ENCODE measurements at places on chromosomes 7 and 10.
A peak's percentile ranks its signal among the peaks of the same experiment; 100 is the strongest.

GRCh38 chr10:103278537-103278823 lies 1.5 kb downstream of the INA start:
- no peak for DNase-seq

DNA sequence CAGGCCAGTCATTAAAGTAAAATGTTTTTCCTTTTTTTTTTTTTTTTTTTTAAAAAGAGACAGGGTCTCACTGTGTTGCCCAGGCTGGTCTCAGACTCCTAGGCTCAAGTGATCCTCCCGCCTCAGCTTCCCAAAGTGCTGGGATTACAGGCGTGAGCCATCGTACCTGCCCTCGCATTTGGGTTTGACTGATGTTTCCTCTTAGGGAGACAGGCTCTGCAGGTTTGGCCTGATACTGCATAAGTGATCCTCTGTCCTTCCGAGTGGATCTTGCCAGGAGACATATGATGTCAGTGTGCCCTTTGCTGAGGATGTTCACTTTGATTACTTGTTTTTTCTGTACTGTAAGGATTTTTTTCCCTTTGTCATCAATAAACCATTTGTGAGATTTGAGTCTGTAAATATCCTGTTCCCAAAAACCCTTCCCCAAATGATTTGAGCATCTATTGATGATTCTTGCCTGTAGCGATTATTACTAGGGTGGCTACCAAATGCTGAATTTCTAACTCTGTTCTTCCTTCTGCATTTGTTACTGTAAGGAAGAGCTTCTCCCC lies 19.7 kb downstream of the LIMK1 start:
- no peak for DNase-seq

DNA sequence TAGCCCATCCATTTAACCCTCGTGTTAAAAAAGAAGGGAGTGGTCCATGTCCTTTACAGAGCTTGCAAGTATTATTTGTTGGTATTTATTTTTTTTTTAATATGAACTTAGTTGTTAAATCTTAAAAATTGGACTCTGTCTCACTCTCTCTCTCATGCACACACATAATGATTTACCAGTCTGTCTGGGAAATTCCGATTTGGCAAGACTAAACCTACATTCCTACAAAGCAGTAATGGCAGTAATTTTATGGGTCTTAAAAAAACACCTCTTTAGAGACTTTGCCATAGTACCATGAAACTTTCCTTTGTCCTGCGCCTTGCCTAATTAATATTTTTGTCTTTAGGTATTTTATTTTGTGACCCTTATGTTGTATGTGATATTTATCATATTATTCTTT lies 239.5 kb upstream of the PPP1R3A start:
- DNase-seq, result no peak

DNA sequence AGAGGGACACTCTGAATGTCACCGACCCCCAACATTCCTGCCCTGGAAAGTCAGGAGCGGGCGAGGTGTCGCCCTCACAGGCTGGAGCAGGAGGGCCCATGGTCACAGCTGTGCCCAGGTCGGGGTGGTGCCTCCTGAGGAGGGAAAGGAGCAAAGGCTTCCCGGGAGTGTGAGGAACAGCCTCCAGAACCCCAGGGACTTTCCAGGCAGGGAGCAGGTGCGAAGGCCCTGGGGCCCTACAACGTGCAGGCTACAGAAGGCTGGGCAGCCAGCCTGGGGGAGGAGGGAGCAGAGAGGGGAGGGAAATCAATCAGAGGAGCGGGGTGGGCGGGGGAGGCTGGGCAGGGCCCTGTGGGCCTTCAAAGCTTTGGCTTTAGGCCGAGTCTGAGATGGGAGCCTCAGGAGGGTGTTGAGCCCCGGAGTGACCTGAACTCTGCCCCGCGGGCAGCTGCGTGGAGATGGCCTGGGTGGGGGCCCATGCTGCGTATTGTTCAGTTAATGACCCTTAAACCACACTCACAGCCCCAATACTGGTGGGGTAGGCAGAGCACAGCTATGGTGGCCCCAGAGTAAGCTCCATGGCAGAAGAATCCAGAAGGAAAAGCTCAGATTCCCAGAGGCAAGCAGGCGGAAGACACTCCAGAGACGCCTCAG lies 44.2 kb upstream of the PPP2R2D start:
- no peak for DNase-seq

GRCh38 chr7:30564243-30564892 lies 30.3 kb upstream of the GARS1 start:
- peak; percentile 86 for DNase-seq

DNA sequence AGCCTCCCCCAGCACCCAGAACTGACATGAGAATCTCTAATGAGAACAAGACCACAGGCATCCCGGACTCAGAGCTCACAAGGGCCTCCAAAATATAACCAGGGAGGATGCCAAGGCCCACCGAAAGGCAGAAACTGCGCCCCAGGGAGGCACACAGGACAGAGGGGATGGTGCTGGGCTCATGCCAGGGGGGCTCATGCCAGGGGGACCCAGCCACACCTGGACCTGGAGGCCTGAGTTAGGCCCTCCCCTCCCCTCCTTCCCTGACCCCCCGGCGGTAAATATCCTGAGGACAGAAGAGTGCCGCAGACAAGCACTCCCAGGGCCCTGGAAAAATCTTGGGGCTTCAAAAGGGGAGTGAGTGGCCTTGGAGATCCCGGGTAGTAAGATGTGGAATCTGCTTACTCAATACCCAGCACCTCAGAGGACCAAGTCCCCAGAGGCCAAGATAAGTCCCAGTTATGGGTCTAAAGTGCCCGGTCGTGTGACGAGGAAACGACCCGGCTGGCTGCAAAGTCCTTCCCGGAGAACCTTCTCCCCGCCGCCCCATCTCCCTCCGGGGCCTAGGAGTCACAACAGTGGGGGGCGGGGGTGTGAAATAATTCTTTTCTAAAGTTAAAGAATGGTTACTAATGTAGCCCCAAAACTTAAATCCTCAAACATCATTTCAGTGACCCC lies 11.9 kb downstream of the PDGFA start:
- peak; percentile 13 for DNase-seq

DNA sequence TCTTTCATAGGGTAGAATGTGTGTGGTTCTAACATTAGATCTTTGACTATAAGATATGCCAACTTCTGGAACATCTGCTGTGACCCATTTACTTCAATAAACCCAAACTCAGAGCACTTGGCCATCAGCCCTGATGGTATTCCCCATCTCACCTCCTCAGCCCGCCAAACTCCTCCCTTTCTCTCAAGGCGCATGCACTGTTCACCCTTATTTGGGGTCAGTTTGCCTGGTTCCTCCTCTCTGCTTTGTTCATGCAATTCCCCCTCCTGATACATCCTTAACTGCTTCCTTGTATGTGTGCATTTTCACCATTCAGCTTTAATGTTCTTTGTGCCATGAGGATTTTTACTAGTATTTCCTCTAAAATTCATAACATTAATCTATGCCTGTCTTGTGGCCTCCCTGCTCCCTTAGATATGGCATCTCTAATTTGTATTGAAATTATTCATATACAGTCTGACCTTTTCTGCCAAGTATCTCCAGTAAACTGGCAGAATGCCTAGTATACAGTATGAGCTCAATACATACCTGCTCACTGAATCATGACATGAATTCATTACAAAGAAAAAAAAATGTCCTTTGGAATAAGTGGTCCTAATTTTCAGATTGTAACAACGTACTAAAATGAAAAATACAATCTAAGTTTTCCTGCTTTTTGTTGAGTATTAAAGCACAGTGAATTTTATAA lies 336.8 kb upstream of the IGFBP3 start:
- no peak for DNase-seq

DNA sequence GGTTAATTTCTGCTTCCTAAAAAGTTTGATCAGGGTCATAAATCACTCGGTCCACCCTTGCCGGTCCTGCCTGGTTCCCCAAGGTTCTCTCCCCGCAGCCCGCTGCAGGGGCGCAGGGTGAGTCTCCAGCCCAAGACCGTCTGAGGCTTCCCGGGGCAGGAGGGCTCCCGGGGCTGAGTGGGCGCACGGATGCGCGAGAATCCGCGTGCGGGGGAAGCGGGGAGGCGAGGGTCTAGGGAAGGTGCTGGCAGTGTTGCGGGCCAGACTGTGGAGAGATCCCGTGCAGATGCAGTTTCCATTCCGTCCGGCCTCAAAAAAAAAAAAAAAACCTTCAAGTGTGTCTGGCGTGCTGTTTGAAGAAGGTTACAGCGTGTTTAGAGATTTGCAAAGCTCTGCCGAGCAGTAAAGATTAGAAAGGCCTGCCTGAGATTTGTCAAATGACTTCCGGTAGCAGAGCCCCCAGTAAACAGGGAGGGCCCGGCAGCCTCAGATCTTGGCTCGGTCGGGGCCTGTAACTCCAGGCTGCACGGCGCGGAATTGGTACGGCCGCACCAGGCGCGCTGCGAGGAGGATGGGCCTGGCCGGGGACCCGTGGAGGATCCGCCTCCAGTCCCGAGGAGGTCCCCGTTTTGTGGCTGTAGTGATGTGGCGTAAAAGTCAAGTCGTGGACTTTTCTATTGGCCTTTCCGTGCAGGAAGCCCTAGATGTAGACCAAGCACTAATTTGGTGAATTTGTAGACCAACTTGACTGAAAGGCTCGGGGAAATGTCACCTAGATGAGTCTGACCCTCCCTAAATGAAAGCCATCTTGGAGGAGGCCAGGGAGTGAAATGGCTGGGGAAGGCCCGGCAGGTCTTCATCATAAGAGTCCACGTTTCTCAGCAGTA lies 293.2 kb upstream of the NFE2L3 start:
- no peak for DNase-seq

GRCh38 chr10:124700293-124701037 lies 43.7 kb downstream of the FAM53B start:
- no peak for DNase-seq

DNA sequence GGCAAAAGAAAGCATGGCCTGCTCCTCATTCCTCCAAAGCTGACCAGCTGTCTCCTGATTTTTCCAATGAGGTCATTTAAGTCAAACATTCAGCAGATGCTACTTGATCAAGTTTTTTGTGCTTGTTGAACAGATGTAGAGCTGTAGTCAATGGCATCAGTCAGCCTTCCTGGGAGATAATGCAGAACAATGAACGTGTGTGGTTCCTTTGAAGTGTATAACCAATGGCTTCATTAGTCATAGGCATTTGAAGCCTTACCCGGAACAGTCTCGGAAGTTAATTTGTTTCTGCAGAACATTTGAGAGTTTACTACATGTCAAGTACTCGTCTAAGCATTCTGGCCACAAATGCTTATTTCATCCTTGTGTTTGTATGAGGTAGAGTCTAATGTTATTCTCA lies 227.1 kb downstream of the ADRA2A start:
- no peak for DNase-seq

- DNase-seq, result no peak
These were observed 3.6 kb upstream of the GPNMB start for GRCh38 chr7:23242935-23243334.

DNA sequence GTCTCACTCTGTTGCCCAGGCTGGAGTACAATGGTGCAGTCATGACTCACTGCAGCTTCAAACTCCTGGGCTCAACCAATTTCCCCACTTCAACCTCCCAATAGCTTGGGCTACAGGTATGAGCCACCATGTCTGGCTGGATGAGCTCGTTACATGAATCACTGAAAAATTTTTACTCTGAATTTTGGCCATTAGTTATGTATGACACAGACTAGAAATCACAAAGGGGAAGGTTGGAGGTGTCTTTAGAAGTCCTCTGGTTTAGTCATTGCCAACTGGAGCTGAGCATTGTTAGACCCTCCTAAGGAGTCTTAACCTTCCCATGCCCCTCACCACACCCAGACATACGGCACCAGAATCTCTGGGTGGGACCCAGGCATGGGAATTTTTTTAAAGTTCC lies 34.7 kb downstream of the SVIL start:
- DNase-seq, result no peak

DNA sequence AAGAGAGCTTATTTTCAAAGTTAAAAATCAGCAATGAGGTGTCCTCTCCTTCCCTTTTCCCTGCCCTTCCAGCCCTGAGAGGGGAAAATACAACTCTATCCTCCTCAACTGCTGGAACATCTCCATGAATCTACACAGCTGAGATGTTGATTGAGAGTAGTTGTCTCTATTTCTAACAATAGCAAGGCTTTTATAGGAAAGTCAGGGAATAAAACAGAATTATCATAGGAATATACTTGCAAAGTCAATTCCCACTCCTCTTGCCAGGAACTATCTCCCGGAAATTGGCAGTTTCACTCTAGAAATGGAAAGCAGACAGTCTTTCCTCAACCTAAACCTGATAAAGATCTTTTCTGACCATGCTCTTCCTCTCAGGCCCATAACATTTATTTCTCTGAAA lies 8.8 kb downstream of the HGF start:
- no peak for DNase-seq

- DNase-seq, result peak; percentile 18
These were observed 27.7 kb downstream of the PHYH start for GRCh38 chr10:13272164-13272571.

DNA sequence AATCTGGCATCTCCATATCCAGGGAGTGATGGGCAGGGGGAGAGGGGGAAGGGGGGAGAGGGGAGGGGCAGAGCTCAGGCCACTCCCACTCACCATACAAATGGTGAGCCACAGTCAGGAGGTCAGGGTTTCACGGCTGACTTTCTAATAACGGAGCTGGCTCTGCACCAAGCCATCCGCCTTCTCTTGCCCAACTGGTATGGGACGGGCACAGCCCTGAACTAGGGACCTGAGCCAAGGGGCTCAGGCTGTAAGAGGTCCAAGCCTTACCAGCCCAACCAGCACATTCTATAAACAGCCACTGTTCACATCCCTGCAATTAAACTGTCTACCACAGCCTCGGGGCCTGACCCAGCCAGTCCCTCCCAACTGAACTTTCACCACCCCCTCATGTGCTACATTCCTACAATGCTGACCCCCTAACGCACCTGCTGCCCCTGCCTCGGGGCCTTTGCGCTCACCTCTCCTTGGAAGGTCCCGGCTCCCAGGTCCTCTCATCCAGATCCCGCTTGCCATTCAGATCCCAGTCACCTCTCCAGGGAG lies 32.5 kb downstream of the RGS10 start:
- peak; percentile 30 for DNase-seq
